ENCODE measurements at places on chromosomes 6 and 20.

DNA sequence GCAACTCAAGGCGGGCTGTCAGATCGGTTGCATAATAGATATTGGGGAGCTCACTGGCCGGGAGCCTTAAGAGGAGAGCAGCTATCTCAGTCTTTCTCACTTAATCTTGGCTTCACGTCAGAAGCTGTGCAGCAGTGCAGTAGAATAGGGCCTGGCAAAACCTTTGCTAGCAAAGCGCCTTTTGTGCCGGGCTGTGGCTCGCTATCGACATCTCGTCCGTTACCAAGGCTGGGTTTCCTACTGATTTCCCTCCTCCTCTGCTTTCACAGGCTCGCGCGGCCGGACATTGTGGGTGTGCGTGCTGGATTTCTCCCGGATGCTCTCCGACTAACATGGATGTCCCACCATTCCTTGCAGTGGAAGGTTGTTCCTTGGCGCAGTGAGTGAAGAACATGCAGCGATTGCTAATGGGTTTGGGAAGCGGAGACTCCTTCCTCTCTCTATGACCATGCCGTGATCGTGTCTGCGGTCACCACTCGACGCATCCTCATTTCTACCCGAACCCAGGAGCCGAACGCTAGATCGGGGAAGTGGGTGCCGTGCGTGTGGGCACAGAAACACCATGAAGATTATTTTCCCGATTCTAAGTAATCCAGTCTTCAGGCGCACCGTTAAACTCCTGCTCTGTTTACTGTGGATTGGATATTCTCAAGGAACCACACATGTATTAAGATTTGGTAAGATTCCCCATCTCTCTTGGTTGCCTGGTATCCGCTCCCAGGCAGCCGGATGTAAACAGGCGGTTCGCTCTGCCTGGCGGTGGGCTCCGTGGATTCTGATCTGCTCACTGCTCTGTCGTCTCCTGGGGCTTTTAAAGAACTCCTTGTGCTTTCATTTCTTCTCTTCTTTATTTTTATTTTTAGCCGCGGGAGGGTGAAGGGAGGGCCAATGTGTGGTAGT is 5.5 kb downstream of the GRIK2 start:
- no peak overlapping the region for H3K4me3 ChIP-seq
- no peaks in the 10 kb centered on the region for H3K36me3 ChIP-seq
- no peak for DNase-seq
- no peak overlapping the region for H3K27ac ChIP-seq
- H3K27me3 ChIP-seq = no peaks in the 10 kb centered on the region

- peaks cover 14% of the 10 kb centered on the region for H3K4me1 ChIP-seq
- no peaks in the 10 kb centered on the region for H3K27me3 ChIP-seq
- no peak for DNase-seq
- no peak overlapping the region for H3K4me3 ChIP-seq
- H3K36me3 ChIP-seq = no peaks in the 10 kb centered on the region
Measured at GRCh38 chr20:35287509-35288324, 3.1 kb upstream of the EIF6 start.

DNA sequence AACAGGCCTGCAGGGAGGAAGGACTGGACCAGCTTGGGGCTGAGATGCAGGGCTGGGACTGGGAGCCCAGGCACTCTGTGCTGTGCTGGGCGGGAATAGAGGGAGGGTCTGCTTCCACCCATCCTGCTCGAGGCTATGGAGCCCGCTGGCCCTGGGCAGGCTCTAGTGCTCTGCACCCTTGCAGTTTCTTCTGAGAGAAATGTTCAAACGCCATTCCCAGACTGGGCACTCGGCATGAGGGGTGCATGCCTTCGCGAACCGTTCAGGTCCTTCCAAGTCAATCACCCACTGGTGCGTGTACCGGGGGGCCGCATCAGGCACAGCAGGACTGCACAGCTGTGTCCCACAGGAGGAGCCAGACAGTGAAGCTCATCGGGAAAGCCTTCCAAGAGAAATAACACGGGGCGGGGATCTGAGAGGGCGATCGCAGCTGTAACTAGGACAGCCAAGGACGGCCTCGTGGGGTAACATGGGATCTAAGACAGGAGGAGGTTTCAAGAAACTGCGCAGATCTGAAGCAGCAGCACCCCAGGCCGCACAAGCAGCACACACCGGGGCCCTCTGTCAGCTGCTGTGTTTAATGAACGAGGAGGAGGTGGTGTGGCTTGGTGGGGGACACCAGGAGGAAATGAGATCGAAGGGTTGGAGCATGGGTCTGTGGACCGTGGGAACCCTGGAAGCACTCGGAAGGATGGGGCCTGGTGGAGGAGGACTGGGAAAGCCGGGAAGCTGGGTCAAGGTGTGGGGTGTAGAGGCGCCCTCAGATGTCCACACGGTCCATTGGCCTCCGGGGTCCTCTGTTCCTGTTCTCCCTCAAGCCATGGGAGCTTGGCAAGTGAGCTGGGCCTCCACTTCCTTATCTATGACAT is 26.1 kb upstream of the PYGB start:
- no peak for DNase-seq
- H3K36me3 ChIP-seq = peaks cover 10% of the 10 kb centered on the region
- H3K4me1 ChIP-seq = peaks cover 12% of the 10 kb centered on the region
- no peak overlapping the region for H3K4me3 ChIP-seq
- no peaks in the 10 kb centered on the region for H3K27me3 ChIP-seq

DNA sequence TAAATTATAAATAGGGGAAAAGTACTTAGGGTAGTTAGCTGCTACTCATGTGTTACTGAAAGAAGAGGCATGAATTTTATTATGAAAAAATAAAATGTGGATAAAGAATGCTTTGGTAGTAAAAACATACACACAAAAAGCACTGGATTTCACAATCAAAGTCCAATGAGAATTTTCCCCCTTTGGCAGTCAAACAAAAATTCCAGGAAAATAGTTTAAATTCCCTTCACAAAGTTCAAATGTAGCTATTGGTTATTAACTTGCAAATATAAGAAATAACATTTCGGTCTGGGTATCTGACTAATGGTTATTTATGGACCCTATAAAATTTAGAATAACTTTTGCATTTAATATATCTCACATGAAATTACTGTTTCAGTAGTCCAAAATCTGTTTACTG is 210.4 kb downstream of the FOXC1 start:
- H3K27me3 ChIP-seq = no peaks in the 10 kb centered on the region
- peak overlapping the region; percentile 84 for H3K27ac ChIP-seq
- no peak overlapping the region for H3K4me3 ChIP-seq
- H3K36me3 ChIP-seq = no peaks in the 10 kb centered on the region
- no peak for DNase-seq

DNA sequence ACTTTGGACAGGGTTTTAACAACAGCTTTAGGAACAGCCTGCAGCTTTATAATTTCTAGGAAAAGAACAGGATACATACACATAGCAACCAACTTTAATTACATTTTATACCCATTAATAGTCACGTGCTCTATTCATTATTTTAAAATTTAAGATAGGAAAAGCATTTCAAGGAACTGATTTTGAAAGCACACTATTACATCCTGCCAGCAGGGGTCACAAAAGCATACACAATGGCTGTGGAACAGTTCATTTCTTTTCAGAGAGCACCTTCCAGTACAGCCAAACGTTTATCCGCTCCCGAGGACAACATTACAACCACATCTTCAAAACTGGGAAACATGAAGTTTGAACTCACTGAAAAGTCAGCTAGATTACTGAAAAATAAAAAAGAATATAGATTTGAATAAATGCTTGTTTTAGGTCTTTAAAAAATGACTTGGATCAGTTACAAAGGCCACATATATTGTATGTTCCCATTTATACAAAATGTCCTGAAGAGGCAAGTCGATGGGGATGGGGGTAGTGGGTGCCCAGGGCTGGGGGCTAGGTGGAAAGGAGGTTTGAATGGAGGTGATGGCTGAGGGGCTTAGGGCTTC is 104.6 kb upstream of the EXOC2 start:
- no peak for DNase-seq
- H3K4me1 ChIP-seq = no peaks in the 10 kb centered on the region
- H3K27ac ChIP-seq = no peak overlapping the region
- no peak overlapping the region for H3K4me3 ChIP-seq
- H3K27me3 ChIP-seq = no peaks in the 10 kb centered on the region
- no peaks in the 10 kb centered on the region for H3K36me3 ChIP-seq

GRCh38 chr6:169520104-169520503 is 181.7 kb downstream of the WDR27 start:
- DNase-seq = no peak
- H3K27me3 ChIP-seq = no peaks in the 10 kb centered on the region
- no peaks in the 10 kb centered on the region for H3K4me1 ChIP-seq
- no peaks in the 10 kb centered on the region for H3K36me3 ChIP-seq
- H3K4me3 ChIP-seq = no peak overlapping the region

- H3K27me3 ChIP-seq = no peaks in the 10 kb centered on the region
- no peak for DNase-seq
- no peaks in the 10 kb centered on the region for H3K36me3 ChIP-seq
- H3K27ac ChIP-seq = no peak overlapping the region
- H3K4me3 ChIP-seq = no peak overlapping the region
Measured at GRCh38 chr6:127191716-127192115, 73.2 kb downstream of the RSPO3 start.
